Psoas muscle (tissue), 8 donors: ENCODE measurements at places on chromosomes 2 and 18. TPM values are rescaled to one million over a fixed set of nuclear protein-coding genes. Genes with fewer than 3 reads are reported as not detected.
A peak's percentile ranks its signal among the peaks of the same experiment; 100 is the strongest.

FAM110C gene
- total RNA-seq: 0.06 TPM

IL37 gene
- not detected for total RNA-seq

IGFBP2 gene
- total RNA-seq: 16.5 TPM

DNA sequence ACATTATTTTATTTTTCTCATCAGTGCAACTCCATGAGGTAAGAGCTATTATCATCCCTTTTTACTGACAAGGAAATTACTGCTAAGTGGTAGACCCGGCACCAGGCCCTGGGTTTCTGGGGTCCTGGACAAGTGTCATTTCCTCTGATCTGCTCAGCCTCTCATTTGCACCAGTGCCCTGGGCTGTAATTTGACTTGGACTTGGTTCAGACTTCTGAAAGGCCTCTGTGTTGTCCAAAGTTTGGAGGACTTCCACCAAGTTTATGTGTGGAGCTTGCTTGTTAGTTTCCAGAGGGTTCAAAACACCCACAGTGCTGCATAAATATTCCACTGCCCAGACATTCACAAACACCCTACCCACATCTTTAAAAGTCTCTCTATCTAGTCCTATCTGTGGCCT is 44.0 kb upstream of the PPP1CB start:
- DNase-seq: no peak

DNA sequence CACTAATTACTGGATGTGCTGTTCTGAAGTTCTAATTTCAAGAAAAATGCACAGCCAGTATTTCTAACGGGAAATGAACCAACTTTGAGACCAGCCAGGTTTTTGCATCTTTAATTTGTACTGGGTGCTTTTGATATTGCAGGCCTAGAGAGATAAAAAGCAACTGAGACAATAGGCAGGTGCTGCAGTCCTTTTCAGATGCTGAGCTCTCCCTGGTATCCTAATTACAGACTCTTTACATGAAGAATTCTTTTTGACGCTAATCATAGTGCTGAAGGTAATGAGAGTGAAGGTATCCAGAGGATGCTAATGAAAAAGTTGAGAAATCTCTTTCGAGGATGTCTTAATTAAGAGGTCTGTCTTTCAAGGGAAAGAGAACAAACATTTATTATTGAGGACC is 85.1 kb downstream of the SERPINB8 start:
- DNase-seq: no peak

DNA sequence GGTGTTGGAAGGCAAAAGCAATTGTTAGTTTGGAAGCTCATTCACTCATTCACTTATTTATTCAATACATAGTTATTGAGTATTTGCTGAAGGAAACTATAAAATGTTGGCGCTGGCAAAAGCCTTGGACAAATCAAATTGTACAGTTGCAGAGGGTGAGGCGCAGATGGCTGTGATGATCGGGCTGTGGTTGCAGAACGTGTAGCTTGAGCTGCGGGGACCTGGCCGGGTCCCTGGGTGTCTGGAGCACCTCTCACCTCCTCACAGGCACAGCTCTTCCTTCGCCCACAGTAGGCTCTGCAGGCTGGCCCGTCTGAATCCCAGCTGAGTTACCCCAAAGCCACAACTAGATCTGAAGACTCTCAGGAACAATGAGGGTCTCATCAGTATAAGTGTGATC is 72.7 kb downstream of the LDLRAD4 start:
- no peak for DNase-seq

GRCh38 chr18:55406451-55406991 is 181.5 kb downstream of the TCF4 start:
- peak; percentile 50 for DNase-seq

- DNase-seq: no peak
These were observed 16.2 kb downstream of the SCYGR8 start for GRCh38 chr2:227761740-227762476.

DNA sequence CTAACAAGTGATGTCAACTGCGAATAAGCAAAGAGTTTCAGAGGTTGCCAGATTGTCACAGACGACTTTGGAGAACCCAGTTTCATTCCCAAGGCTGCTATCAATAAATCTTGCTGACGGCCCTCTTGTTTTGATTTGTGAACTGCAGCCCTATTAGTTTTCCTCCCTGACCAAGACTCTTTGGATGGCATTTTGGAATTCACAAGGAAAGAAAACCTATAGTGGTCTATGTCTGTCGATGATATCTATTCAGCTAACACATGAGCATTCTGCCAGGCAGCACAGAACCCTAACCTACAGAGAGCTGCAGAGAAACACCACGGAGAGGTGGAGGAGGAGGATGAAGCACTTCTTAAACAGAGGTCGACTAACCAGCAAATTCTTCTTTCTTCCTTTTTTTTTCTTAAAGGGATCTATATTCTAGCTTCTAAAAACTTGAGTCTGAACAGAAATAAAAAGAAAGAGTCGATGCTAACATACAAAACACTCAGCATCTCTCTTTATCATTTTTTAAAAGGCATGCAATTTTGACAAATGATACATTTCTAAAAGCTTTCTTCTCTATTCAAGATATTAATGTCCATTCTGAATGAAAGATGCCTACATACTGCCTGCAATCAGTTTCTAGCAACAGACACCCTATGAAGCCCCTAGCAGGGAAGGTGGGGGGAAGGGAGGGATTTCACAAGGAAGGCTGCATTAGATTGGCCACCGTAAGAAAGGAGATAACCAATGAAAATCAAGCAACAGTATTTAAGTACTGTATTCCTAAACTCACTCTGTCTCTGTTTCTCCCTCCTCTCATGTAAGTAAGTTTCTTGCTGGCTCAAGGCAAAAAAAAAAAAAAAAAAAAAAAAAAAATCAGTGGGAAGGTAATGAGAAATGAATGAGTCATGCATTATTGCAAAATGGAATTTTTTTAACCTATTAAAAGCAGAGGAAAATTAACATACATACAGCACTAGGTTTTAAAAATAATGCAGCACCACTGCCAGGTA is 83.0 kb upstream of the CHRNA1 start:
- no peak for DNase-seq

GRCh38 chr2:197944416-197945096 is 140.2 kb downstream of the PLCL1 start:
- no peak for DNase-seq

DNA sequence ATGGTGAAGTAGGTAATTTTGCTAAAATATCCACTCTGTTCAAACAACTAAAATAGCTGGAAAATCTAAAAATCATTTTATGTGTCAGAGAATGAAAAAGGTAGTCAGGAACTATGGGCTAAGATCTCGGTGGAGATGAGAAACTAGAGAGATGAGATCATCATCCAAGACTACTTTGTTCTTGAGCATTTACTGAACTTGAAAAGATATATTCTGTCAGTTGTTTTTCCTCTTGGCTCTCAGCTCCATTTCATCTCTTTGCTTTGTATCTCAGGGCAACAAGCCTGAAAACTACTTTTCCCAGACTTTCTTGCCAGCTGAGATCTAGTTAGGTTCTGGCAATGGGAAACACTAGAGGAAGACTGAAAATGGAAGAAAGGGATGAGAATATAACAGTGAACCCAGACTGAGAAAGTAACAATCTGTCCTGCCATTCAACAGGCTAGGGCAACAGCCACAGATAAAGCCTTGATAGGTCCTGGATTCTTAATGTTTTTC is 346.2 kb upstream of the MEX3C start:
- DNase-seq: no peak

DNA sequence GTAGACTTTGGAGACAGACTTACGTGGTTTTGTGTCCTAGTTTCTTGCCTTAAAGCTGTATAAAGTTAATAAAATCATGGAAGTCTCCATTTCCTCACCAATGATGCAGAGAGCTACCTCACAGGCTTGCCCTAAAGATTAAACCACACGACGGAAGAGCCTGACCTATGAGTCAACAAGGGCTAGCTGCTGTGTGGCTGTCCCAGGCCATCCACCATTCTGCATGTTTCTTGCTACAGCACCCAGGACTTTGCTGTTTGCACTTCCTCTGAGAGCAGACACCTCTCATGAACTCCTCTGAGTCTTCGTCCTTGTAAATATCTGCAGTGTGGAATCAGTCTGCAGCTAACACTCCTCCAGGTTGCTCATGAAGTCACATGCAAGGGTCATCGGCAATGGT is 160.0 kb upstream of the TRIB2 start:
- no peak for DNase-seq

GRCh38 chr2:65775839-65776238 is 343.4 kb upstream of the SPRED2 start:
- no peak for DNase-seq
